ENCODE measurements at places on chromosomes 7 and 10. TPM values are rescaled to one million over a fixed set of nuclear protein-coding genes. Genes with fewer than 3 reads are reported as not detected.

GRCh38 chr10:100184840-100185239 is 989 bp downstream of the ERLIN1 start:
- DNase-seq = no peak

TEX47 gene
- not detected for total RNA-seq

DNA sequence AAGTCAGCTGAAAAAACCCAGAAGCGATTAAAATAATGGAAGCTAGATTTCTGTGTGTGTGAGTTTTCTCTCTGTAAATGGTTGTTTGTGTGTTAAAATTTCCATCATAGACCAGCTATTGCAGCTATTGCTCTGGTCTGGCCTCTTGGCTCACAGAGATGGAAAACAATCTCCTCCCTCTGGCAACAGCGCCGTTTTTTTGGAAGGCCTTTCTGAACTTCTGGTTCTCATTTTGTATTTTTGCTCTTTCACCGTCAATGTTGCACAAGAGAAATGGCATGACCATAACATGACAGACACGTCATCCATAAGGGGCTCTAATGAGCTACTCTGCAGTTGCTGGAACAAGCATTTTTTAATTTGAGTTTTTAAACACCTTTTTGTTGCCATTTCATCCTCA is 91.0 kb downstream of the CUBN start:
- no peak for DNase-seq

PRSS37 gene
- not detected for total RNA-seq

DNA sequence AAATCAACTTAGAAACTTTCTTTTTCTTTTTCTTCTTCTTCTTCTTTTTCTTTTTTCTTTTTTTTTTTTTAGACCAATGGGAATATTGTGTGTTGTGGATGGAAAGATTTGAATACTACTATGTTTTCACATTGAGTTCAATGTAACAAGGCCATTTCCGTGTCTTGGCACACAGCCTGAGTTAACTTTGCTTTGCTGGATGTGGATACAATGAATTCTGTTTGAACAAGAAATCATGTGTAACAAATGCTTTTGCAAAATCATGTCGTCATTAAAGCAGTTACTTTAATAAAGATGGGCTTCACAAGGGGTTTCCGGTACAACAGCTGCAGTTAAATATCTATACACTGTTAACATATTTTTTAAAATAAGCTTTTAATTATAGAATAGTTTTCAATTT is 13.5 kb upstream of the ENTPD1 start:
- DNase-seq = no peak

SOSTDC1 gene
- total RNA-seq = 6.0 TPM

- no peak for DNase-seq
These were observed 9.3 kb downstream of the LZTS2 start for GRCh38 chr10:101008823-101009423.

- no peak for DNase-seq
These were observed 120.3 kb downstream of the NRP1 start for GRCh38 chr10:33214174-33214573.

- no peak for DNase-seq
These were observed 882 bp downstream of the IRF5 start for GRCh38 chr7:128938544-128939074.

DNA sequence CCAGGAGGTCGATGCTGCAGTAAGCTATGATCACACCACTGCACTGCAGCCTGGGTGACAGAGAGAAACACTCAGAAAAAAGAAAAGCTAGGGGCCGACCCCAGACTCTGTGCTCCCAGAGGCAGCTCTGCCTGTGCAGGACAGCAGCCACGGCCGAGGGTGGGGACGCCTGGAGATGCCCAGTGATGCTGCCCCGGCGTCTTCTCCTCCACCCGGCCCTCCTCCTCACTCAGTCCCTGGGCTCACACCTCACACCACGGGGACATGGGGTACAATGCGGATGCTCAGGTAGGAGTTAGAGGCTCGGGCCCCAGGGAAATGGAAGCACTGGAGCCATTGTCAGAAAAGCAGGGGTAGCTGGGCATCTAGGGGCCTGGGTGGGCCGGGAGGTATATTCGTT is 46.3 kb upstream of the ELFN1 start:
- no peak for DNase-seq

DNA sequence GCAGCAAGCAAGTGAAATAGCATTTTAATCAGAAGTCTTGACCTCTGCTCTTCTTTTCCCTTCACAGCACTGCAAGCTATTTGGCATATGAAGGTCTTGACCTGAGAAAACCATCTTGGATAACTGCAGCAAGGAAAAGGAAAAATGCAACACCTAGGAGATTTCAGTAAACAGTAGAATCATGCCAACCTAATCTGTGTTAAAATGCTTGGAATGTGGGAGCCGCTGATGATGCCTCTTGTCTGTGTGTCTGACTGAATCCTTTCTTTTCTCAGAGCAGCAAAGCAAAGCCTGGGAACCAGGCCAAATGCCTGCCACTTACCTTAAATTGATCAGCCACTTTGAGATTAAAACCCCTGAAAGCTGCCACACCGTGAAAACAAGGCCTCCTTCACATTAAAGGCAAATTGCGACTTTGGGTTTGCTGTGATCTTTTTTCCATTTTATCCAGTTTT is 80.4 kb upstream of the CDK6 start:
- DNase-seq = no peak

DNA sequence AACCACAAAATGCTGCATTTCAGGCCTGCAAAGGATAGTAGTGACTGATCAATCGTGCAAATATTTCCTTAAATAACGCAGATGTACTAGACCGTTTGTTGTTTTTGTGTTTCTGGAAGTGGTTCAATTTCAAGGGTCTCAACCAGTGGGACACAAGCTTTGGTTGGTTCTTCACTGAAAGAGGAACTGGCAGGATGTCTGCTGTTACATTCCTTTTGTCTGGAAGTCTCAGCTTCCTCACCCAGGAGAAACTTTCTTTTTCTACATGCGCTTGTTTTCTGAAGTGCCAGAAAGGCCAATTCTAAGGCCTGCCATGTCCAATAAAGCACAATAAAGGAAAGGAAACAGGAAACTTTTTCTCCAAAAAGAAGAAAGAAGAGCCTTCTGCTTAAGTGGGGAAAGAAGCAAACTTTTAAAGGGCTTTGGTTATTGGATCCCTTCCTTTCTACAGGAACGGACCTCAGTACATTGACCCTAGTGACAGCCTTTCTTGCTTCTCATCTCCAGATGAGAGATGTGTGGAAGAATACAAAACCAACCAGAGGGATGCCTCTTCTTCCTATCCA is 4.1 kb downstream of the DKK1 start:
- no peak for DNase-seq

DNA sequence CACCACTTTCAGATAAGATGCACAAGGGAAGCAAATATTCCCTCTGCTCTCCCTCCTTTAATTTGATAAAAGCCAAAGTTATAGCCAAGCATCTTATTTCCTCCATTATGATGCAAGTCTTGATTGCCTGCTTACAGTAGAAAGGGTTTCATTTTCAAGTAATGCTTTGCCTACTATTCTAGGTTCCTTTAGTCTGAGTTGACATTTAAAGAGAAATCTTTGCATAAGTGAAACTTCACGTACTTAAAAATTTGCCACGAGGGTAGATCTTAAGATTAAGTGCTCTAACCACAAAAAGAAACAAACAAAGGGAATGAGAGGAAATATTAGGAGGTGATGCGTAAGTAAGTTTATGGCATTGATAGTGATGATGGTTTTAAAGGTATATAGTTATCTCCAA is 78.1 kb upstream of the VWDE start:
- DNase-seq = no peak

GRCh38 chr10:28559618-28560017 is 26.7 kb downstream of the WAC start:
- no peak for DNase-seq

TMEM225B gene
- total RNA-seq = 0.36 TPM

GRCh38 chr10:52245547-52245946 is 68.5 kb upstream of the DKK1 start:
- no peak for DNase-seq

DNA sequence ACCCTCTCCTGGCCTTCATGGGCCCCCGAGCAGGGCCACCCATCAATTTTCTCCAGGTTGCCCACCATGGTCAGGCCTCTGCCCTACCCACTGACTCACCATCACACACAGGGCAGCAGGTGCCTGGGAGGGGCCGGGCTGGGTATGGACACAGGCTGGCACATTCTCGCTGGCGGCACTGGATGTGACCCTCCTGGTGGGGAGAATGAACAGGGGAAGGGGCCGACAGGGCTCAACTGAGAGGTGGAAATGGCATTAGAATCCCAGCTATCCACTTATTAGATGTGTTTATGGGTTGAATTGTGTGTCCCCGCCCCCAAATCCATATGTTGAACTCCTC is 16.4 kb downstream of the KCP start:
- no peak for DNase-seq

- no peak for DNase-seq
These were observed 250.3 kb upstream of the MDFIC start for GRCh38 chr7:114671563-114672123.

All from type B pancreatic cell (in vitro differentiated cells).